ENCODE measurements at places on chromosomes 5 and 9. TPM values are rescaled to one million over a fixed set of nuclear protein-coding genes. Genes with fewer than 3 reads are reported as not detected.

Gene SLIT3
- total RNA-seq: 0.34 TPM

Gene LECT2
- total RNA-seq: not detected

Gene PHYHD1
- 15.9 TPM for total RNA-seq

Gene GRIN1
- not detected for total RNA-seq

Gene FASTKD3
- 9.2 TPM for total RNA-seq

Gene MYO10
- 15.6 TPM for total RNA-seq

Gene GOLPH3
- total RNA-seq: 69.3 TPM

Gene IL13
- total RNA-seq: not detected

Gene SPINK13
- total RNA-seq: not detected

Gene C7
- 3.0 TPM for total RNA-seq

Gene KIAA0825
- 2.0 TPM for total RNA-seq

Gene CMYA5
- total RNA-seq: 0.30 TPM

Gene GDA
- total RNA-seq: under 0.01 TPM

Gene AGXT2
- total RNA-seq: not detected

Gene PCDHGA9
- total RNA-seq: 1.9 TPM

Data from bronchus fibroblast of lung (primary cell).